Eye (tissue), 1 donor: ENCODE measurements at places on chromosomes 6 and 20.
A peak's percentile ranks its signal among the peaks of the same experiment; 100 is the strongest.

- no peak for DNase-seq
Observed at GRCh38 chr20:32327087-32327681, 30.9 kb upstream of the ASXL1 start.

DNA sequence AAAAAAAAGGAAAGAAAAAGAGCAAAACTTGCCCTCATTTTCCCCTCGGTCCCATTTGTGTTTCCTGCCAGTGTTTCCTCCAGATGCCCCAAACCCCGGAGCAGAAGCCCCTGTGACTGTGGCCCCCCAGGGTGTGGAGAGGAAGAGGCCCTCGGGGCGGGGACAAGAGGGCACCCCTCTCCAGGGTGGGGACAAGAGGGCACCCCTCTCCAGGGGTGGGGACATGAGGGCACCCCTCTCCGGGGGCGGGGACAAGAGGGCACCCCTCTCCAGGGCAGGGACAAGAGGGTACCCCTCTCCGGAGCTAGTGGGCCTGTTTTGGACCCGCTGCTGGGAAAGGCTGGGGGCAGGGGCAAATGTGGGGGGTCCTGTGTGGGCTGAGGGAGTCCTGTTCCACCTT, 13.1 kb downstream of the MYT1 start:
- no peak for DNase-seq

DNA sequence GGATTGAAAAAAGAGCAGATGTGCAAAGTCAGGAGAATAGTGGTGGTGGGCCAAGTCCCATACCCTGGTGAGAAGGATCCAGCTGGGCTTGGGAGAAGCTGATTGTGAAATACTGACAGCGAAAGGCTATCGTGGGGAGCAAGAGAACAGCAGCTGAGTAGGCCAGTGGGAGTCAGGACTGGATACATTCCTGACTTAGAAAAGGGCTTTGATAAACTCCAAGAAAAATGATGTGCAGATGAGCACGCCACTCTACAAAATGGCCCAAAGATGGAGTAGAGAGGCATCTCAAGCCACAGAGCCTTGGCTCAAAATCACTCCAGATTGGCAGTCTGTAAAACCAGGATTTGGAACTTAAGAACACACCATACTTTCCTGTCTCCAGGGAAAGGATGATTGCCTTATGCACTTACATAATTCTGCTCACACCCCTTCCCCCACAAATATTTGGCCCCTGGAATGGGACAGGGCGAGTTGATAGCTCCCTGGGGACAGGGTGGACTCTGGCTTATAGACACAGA, 578.7 kb downstream of the MAFB start:
- no peak for DNase-seq

- DNase-seq, result no peak
Observed at GRCh38 chr6:166419286-166419685, 36.5 kb upstream of the MPC1 start.

GRCh38 chr6:158754738-158755137, 64.4 kb downstream of the EZR start:
- DNase-seq, result no peak

DNA sequence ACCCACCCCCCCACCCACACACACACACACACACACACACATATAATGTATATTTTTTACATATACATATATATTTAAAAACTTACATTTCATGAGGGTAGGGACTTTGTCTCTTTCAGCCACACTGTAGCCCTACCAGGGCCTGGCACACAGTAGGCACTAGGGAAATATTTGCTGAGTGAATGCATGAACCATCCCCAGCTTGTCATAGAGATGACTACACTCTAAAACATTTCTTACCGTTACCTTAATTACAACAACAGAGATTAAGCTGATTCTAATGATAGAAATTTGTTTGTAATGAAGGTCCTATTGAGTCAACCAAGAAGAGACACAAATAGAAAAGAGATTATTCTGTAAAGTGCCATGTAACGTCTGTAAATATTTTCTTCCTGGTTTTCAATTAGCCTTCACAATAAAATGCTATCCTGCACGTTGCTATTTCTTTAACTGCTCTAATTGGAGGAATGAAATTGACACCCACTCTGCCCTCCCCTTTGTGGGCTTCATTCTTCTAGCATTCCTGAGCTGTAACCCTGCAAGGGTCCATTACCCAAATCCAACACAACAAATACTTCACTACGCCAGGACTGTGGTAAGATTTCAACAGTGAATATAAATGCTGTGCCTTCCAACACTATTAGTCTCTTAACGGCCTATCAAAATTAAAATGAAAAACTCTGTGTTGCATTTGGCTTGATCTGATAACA, 30.8 kb downstream of the SIM1 start:
- peak; percentile 8 for DNase-seq

GRCh38 chr6:40341726-40342125, 245.4 kb downstream of the LRFN2 start:
- no peak for DNase-seq

DNA sequence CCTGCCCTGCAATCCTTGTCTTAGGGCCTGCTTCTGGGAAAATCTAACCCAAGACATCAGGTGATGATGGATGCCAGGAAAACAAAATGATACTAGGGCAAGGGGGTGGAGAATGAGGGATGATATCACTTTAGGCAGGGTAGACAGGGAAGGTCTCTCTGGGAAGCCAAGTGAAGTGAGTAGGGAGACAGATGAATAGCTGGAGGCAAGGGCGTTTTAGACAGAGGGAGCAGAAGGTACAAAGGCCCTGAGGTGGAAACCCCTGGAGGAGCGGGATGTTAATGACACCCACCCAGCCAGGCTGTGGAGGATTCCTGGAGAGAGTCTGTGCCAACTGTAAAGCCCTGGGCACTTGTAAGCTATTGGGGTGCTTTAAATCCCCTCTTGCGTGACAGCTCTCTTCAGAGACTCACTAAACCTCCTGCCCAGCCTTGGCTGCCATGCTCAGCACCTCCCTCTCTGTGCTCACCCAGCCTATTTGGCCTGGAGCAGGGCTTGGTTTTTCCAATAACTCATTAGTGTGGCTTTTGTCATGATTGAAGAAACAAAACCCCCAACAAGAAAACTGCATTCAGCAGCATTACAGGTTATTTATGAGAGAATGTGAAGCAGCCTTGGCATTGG, 12.4 kb upstream of the MDGA1 start:
- DNase-seq, result no peak

DNA sequence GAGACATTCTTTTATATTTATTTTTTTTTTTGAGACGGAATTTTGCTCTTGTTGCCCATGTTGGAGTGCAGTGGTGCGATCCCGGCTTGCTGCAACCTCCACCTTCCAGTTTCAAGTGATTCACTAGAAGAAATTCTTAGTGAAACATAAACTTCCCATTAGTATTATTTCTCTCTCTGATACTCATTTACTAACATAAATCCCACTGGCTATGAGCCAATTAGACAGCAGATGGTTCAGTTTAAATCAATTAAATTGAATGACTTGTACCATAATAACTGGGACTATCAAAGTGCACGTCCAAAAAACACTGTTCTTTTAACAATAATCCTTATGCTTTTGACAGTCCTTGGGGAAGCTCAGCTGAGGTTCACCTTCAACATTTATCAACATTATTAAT, 111.2 kb upstream of the PTCHD4 start:
- DNase-seq, result peak; percentile 41

GRCh38 chr6:41697861-41698781, 37.3 kb downstream of the TFEB start:
- DNase-seq, result peak; percentile 64

DNA sequence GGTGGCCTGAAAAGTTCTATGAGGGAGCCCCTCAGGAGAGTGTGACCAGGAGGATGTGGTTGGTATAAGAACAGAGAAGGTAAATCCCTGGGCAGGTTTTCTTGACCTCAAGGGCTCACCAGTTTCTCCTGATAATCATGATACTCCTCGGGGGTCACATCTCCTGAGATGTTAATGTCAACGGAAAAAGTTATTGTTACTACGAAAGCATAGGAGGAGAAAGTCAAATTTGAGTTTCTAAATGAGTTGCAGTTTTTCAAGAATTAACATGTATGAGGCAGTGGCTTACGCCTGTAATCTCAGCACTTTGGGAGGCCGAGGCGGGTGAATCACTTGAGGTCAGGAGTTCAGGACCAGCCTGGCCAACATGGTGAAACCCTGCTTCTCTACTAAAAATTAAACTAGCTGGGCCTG, 23.4 kb downstream of the MGME1 start:
- DNase-seq, result no peak

DNA sequence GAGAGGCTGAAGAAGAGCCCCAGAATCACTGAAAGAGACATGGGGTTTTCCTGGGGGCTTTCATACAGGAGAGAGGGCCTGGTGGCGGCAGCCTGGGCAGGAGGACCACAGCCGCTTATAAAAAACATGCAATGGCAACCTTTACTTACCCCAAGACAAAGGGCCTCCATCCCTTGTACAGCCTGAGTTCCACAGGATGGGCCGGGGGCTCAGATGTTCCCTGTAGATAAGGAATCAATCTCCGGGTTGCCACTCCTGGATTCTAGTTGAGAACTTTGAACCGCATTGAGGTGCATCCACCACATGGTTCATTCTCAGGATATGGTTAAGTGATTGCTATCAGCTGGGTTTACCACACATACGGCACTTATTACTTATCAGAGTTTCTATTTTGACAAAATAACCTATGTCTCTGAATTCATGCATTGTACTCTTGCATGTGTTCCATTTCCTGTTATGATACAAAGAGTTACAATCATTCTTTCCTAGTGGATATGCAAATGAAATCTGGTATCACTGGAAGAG, 677.6 kb downstream of the KIF16B start:
- DNase-seq, result no peak
